ENCODE measurements at places on chromosomes 3 and 15. TPM values are rescaled to one million over a fixed set of nuclear protein-coding genes. Genes with fewer than 3 reads are reported as not detected.
A peak's percentile ranks its signal among the peaks of the same experiment; 100 is the strongest.

- DNase-seq, result no peak
These were observed 443.3 kb downstream of the MAGI1 start for GRCh38 chr3:65595222-65596028.

GRCh38 chr3:62032738-62033137 is 340.6 kb downstream of the FEZF2 start:
- DNase-seq, result no peak

GRCh38 chr15:64749167-64749566 is 26.2 kb downstream of the RBPMS2 start:
- DNase-seq, result no peak

DNA sequence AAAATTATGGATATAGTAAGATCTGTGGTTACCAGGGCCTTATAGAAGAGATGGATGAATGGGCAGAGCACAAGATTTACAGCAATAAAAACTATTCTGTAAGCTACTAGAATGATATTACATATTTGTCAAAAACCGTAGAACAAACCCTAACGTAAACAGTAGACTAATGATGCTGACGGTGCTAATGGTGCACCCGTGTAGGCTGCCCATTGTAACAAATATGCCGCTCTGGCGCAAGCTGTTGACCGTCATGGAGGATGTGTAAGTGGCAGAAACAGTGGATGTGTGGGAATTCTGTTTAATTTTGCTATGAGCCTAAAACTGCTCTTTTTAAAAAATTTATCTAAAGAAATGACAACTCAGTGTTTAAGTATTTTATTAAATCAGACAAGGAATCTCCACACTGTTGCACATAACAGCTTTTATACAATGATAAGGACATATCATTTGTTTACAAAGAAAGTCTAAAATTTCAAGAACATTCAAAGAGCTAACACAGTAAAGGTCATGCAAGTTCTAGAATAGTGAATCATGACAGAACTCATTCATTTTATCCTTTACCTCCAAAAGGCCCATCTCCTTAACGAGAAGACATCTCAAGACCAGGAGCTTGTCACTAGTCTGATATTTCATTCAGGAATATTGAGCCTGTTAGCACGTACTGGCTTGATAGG is 32.8 kb downstream of the TFRC start:
- no peak for DNase-seq

GRCh38 chr15:39009740-39010139 is 445.1 kb upstream of the RASGRP1 start:
- DNase-seq, result no peak

DNA sequence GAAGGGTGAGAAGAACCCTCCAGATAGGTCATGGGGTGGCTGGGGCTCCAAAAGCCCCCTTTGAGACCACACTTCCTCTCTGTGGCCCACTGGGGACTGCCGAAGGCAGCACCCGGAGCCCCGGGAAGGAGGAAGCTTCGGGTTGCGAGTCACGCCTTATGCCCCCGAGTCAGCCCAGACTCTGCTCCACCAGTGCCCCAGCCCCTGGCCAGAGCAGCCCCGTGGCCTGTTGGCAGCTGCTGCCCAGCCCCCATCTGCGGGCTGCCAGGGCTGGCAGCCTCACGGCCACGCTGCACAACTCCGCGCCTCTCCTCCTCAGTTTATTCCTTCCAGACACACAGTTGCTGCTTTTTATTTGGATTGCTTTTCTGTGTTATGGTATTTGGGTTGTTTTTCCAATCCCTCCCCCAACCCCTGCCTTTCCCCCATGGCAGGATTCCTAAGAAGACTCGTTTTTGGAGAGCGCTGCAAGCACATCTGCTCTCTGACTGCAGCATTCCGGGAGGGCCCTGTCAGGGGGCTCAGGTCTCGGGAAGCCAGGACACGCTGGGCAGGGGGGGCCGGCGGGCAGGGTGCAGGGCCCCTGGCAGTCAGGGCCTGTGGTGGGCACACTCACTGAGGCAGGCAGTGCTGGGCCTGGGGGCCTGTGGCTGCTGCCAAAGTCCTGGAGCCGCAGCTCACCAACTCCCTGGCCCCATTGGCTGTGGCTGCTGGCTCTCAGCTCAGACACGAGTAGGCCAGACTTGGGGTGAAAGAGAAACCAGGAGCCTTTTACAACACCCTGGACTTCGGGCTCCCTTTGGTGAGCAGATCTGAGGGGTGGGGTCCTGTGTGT is 20.2 kb downstream of the MAGEF1 start:
- DNase-seq, result peak; percentile 55

GRCh38 chr15:58669108-58669507 is 80.4 kb downstream of the ADAM10 start:
- no peak for DNase-seq

GRCh38 chr3:107025961-107026360 is 351.3 kb upstream of the CCDC54 start:
- no peak for DNase-seq

GRCh38 chr3:196081002-196081833 is 672 bp downstream of the TFRC start:
- peak; percentile 83 for DNase-seq

GRCh38 chr3:36147934-36148558 is 232.3 kb upstream of the STAC start:
- DNase-seq, result no peak

- DNase-seq, result no peak
These were observed 52.9 kb downstream of the EIF4E3 start for GRCh38 chr3:71672340-71672739.

GRCh38 chr3:62365391-62366125 is 7.8 kb downstream of the FEZF2 start:
- DNase-seq, result no peak

DNA sequence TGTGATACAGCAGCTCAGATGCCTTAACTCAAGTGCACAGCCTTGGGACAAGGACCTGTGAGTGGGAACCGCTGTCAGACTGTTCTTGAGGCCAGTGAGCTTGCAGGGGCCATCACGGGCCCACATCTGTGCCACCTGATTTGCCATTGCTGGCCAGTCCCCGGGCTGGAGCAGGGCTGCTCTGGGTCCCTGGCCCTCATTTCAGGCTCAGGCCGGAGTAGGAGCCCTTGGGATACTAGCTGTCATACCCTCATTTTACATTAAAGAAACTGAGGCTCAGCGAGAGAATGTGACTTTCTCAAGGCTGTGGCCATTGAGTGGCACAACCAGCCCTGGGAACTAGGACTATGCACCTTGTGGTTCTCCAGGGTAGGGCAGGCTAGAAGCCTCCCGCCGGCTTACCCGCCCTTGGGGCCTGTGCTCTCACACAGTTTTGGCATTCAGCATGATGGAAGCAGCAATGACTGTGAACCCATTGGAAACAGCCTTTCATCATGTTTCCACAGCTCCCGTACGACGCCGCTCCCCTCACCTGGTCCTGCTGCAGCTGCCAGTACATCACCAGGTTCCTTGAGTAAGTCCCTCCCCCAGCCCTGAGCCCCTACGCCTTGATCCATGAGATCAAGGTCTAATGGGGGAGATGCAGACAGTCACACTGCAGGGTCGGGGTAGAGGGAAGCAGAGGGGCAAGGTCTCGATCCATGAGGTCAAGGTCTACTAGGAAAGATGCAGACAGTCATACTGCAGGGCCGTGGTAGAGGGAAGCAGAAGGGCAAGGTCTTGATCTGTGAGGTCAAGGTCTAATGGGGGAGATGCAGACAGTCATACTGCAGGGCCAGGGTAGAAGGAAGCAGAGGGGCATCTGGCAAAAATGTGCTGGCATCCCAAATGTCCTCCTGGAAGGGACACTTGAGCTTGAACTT is 42.2 kb downstream of the GOLGA6L10 start:
- DNase-seq, result no peak

DNA sequence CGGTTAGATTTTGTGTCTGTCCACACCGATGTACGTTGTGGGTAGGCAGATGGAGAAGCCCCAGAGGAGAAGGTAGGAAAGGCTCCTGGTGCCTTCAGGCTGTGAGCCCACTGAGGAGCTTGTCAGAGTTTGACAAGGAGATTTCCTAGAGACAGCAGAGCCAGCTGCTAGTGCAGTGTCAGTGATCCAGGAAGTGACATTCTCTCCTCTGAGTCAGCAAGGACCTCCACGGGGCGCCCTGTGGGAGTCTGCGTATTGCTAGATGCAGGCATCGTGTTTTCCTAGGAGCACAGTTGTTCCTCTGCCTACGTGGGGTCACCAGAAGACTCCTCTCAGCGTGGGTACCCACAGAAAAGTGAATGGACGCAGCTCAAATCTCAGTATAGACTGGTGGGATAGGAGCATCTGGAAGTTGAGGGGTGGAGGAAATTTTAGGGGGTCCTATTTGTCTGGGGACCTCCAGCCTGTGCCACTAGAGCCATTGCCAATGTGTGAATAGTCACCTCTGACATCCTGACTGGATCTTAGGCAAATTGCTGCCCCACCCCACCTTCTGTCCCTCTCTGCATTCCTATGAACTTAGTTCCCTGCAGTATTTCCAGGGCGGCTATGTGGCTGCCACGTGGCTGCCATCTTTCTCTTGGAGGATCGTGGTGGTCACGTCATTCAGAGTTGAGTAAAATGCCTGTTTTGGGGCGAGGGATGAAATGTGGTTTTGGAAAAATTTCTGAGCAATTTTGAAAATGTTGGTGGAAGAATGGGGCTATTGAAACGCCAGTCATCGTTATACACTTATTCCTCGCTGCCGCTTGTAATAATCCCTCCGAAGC is 84.8 kb upstream of the KLHL25 start:
- no peak for DNase-seq

DNA sequence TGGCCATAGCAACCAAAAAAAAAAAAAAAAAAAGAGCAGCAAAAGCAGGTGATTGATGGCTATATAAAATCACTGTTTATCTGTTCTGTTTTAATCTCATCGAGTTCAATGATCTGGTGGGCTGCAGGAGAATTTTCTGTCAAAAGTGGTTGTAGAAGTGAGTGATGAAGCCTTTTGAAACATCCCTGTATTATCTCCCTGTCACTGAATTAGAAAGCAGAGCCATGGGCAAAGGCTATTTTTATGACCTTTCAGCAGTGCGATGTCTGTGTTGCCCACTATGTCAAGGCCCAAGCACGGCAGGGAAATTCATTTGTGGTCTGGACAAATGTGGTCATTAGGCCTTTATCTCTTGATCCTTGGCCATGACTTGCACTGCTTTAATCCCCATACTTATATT is 59.9 kb downstream of the OTOL1 start:
- no peak for DNase-seq

DNA sequence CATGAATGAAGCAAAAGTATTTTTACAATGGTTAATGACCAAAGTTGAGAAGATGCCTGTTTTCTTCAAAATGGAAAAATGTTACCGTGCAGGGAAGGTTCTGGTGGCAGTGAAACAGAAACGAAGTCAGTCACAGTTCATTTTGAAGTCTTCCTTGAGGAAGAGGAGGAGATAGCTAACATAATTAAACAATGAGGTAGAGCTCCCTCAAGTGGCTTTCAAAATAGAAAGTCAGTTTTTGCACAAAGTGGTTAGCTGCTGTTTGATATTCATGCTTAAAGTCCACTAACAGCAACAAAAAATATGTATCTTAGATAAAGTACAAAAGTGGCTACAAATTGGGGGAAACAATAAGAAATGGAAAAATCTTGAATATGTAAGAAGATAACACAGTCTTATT is 87.3 kb downstream of the TFG start:
- no peak for DNase-seq

GRCh38 chr15:101266034-101266433 is 11.3 kb downstream of the SELENOS start:
- DNase-seq, result no peak

DNA sequence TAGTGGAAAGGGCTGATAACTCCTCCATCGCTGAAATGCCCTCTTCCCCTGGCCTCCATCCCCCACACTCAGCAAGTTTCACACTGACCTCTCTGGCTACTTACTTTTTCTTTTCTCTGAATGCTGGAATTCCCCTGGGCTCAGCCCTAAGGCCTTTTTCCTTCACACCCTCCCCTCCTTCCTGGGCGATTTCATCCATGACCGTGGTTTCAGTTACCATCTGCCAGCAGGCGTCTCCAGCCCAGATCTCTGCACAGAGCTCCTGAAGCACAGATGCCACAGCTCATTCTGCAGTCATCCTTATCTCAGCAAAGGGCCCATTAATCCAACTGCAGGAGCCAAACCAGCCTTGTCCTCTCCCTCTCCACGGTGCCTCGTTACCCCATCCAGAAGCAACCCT is 114.0 kb downstream of the RFTN1 start:
- no peak for DNase-seq

DNA sequence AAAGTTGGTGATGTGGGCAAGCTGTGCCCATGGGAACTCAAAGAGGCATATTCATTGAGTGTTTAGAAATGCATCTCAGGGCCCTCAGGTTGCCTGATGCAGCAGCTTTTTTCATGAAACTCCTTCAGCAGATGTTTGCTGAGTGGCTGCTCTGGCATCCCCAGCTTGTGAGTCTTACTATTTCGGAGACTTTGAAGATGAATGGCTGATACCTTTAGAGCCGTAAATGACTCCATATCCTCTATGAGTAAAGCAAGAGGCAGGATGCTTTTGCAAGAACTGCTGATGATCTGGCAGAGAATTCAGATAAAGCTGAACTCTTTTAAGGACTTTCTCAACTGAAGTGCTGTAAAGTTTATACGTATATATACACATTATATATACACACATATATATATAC is 384.3 kb downstream of the CACNA2D3 start:
- DNase-seq, result no peak

- DNase-seq, result no peak
These were observed 73.5 kb downstream of the CEMIP start for GRCh38 chr15:80852676-80853075.

DNA sequence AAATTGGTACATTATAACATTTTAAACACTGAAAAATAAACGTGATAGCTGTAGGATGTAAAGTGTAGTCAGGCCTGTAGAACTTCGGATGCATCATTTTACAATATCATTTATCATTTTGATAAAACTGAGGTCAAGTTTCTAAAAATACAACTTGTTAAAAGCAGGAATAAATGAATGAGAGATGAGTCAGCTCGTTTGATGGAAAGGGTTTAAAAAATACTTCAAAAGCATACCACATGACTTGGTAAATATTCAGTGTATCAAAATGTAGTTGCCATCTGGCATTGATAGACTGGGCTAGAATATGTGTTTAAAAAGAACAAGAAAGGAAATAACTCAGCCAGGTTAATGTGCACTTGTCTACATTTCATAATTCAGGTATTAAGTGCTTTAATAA is 357.0 kb downstream of the TIGIT start:
- DNase-seq, result no peak

MB21D2 gene
- total RNA-seq, result 5.4 TPM

RFT1 gene
- 18.2 TPM for total RNA-seq

RYR3 gene
- 58.7 TPM for total RNA-seq

GTF2E1 gene
- total RNA-seq, result 19.0 TPM

SEMA3G gene
- 7.3 TPM for total RNA-seq

THPO gene
- total RNA-seq, result 1.6 TPM

LRRC31 gene
- not detected for total RNA-seq

MEIS2 gene
- 43.0 TPM for total RNA-seq

CPLX3 gene
- total RNA-seq, result 8.4 TPM

PLCL2 gene
- total RNA-seq, result 27.2 TPM

CPNE9 gene
- 34.8 TPM for total RNA-seq

FGF12 gene
- total RNA-seq, result 155 TPM

Data from dorsolateral prefrontal cortex (tissue), 122 donors.